ENCODE measurements at places on chromosomes 6 and 20.
A peak's percentile ranks its signal among the peaks of the same experiment; 100 is the strongest.

GRCh38 chr6:135673501-135674309 is 176.2 kb upstream of the AHI1 start:
- DNase-seq: no peak

GRCh38 chr6:74578339-74578738 is 627.5 kb downstream of the COL12A1 start:
- DNase-seq: no peak

- peak; percentile 70 for DNase-seq
Measured at GRCh38 chr6:34021554-34022190, 124.2 kb downstream of the GRM4 start.

- DNase-seq: no peak
Measured at GRCh38 chr6:35907750-35908149, 13.1 kb downstream of the SRPK1 start.

GRCh38 chr6:7914311-7914710 is 3.7 kb upstream of the TXNDC5 start:
- no peak for DNase-seq

GRCh38 chr6:160192840-160193239 is 65.8 kb downstream of the SLC22A2 start:
- DNase-seq: no peak

DNA sequence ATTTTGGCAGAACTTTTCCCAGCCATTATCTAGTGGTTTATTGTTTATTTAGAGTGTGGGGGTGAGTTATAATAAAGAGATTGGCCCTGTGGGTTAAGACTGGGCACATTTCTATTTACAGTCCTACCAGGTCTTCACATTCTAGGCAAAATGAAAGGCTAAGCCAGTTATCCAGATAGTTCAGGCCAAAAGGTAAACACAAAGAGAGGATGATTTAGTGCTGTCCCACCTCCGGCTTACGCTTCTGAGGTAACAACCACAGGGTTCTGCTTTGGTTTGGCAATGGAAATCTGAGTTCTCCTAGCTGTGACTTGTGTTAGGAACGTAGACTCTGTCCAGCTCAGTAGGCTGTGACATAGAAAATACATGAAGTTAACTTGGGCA is 50.3 kb upstream of the PTPRK start:
- DNase-seq: no peak

GRCh38 chr6:42424906-42425474 is 26.7 kb downstream of the TRERF1 start:
- no peak for DNase-seq

- DNase-seq: peak; percentile 84
Measured at GRCh38 chr6:80331522-80331921, 225.1 kb downstream of the BCKDHB start.

GRCh38 chr6:112957536-112957916 is 610.4 kb downstream of the RFPL4B start:
- DNase-seq: no peak

GRCh38 chr6:18323935-18324705 is 59.8 kb upstream of the DEK start:
- DNase-seq: peak; percentile 72

- peak; percentile 27 for DNase-seq
Measured at GRCh38 chr20:14360416-14360815, 23.0 kb upstream of the FLRT3 start.

GRCh38 chr6:35718911-35719381 is 17.9 kb upstream of the ARMC12 start:
- no peak for DNase-seq

DNA sequence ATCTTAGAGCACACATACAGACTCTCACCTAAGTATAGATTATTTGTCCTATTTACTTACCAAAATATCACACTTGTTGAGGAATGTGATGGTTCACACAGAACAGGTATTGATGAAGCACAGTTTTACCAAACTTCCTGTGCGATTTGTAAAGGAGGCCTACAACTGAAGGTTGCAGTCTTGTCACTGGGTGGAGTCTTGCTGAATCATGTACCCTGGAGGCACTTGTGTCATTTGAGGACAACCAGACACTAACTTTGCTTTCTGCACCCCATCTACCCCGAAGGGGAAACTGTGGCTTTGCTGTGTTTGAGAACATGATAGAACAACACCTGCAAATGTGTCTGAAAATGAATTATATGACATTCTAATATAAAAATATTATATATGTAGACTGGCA is 32.4 kb upstream of the HINT3 start:
- DNase-seq: no peak

DNA sequence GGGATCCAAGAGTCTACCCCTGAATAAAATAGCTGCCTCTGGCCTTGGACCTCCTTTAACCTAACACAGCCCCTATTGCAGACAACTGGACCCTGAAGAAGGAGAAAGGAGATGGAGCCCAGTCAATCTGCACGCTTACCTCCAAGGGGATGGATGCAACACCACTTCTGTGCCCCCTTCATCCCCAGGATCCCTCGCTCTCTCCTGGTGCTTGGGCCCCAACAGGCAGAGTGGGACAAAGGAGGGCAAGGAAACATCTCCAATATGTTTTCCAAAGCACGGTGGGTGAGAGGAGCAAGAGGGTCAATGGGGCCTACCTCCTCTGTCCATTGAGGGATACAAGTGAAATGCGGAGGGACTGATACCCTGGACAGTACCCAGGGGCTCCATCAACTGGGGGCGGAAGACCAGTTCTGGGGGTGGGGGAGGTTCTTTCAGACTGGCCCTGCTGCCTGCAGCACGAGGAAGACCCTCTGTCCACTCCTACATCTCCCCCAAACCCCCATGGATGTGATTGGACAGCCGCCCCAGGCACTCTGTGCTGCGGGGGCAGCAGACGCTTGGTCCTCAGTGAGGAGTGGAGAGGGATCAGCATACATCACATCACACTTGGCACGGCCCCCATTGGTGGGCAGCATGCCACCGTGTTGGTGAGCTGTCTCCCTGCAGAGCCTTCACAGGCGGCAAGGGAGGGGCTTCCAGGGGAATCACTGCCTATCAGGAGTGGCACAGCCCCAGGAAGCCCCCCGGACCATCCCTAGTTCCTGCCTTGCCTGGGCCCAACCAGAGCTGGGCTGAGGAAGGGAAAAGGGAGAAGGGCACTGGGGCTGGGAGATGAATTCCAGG is 70.6 kb downstream of the MRPL14 start:
- DNase-seq: no peak

DNA sequence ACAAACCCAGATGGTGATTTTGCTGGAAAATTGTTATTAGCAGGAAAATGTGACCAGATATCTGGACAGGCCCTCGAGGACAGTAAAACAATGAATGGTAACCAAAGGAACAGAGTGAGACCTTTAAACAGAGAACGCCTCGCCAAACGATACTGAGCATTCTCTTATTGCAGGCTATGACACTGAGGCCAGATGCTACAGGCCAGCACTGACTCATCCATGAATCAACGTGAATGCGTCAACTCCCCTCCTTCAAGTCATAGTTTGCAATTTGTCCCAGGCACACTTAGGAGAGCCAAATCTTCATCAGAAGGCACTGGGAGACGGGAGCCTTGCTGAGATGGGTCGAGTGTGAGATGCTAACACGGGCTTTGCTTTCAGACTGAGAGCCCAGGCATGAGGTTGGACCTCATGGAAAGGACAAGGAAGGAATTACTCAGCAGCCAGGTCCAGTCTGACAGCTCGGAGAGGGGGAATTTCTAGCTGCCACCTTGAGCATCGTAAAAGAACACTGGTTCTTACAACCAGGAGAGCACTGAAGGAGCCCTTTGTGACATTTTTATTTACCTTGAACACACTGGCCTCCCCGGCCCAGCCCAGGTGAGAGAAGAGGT is 60.7 kb downstream of the BMP7 start:
- no peak for DNase-seq

GRCh38 chr6:2990248-2990931 is 9.3 kb upstream of the NQO2 start:
- no peak for DNase-seq

- no peak for DNase-seq
Measured at GRCh38 chr20:37651932-37652331, 41.9 kb upstream of the CTNNBL1 start.

DNA sequence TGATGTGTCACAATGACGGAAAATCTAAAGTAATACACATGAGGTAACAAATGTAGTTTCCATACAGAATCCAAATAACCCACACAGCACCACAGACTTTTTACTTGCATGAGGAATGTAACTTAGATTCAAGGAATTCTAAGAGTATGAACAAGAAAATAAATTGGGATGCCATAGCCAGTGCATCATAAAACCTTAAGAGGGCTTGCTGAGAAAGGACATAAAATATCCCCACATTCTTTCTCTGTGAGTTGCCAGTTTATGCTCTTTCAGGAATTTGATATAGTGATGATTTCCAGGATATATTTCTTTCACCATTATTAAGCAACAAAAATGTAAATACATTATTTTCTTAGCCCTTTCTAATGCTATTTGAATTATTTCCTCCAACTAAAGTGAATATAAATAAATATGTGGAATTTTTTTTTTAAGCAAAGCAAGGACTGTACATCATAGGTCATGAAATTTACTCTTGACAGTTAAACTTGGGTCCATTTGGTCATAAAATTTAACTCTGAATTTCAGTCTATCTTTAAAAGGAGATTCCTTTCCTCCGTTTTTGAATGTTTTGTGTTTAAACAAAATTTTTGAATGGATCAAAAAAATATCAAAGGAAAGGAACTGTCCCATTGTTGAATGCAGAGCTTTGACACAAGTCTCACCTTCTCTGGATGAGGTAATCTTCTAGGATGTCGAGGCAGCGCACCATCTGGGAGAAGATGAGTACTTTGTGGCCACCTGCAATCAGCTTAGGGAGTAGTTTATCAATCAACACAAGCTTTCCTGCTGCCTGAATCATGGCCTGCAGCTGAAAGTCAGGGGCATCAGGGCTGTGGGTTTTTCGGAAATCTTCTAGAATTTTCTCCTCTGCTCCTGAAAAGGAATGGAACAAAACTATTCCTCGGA is 116.3 kb upstream of the EMILIN3 start:
- DNase-seq: no peak

- DNase-seq: no peak
Measured at GRCh38 chr6:112049026-112049799, 4.7 kb upstream of the CCN6 start.

GRCh38 chr20:48722002-48722731 is 105.6 kb downstream of the PREX1 start:
- no peak for DNase-seq

DNA sequence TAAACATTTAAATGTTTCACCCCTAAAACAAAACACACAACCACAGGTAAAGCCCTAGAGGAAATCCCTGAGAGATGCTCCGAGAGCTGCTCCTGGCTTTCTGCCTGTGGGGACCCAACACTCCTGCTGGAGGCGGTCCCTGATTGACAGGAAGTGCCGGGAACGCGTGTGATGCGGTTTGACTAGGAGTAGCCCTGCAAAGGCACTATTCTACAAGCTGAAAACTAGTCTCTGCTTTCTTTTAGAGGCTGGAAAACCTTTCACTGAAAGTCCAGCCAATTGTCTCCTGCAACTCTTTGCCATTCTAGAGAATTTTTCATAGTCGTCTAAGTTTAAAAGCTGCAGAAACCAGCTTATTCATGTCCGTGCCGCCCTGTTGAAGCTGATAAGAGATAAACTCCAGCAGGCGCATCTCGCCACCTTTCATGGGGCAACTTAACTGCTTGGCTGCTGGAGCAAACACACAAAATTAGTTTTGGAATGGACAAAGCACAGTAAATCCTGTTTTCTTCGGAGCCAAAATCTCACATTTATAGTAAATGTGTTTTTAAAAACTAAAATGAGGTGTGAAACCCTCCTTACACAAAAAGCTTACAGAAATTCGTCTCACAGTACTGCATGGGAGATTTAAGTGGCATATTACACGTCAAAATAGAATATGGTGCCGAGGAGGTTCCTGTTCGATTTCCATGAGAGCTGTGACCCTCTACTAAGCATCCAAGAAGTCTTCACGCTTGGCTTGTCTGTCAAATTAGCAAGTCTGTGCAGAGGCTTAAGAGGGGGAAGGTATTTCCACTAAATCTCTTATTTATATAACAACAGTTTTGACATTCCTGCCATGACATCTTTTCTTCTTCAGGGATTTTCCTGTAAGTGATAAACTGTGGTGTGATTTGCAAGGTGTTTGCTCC is 46.9 kb downstream of the DACT2 start:
- no peak for DNase-seq

DNA sequence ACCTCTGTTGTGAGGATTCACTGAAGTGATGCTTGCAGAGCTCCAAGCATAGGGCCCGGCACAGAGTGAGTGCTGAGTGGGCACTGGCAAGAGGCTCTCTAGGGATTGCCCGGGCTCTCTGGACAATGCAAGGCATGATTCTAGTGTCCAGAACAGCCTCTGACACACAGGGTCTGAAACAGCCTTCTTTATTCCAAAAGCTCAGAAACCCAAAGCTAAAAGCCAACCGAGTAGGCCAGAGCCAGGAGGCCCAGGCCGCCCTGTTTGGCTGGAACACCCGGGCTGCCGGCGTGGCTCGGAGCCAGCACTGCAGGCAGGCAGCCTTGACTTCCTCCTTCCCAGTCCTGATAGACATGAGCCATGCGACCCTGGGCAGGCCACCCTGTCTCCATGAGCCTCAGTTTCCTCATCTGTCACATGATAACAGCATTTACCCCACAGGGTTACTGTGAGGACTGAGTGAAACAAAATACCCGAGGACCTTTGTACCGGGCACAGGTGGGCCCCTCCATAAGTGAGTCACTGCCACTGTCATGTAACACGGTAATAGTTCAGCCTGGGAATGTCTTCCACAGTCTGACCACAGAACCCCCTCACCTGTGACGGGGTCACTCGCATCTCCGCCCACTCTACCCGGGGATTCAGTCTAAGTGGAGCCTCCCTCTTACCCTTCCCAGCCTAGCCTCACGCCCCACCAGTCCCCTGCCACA is 51.5 kb downstream of the PTPRT start:
- DNase-seq: no peak

DNA sequence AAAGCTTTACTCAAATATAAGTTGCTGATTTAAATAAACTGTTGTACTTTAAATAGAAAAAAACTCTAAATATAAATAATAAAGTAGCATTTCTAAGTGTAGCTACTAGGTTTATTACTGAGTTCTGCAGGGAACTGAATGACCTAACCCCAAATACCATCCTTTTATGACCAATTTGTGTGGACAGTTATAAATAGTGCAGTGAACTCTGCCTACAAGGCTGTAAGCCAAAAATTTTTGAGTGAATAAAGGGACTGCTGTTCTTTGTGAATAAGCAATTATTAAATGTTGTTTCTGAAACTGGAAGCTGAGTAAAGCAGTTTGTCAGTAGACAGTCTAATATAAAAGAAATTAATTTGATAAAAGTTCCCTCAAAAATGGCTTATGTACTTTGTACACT is 90.8 kb upstream of the ELOVL5 start:
- DNase-seq: no peak

GRCh38 chr6:96943555-96944215 is 19.2 kb downstream of the KLHL32 start:
- DNase-seq: peak; percentile 79

GRCh38 chr6:30885999-30886896 is 1.9 kb downstream of the DDR1 start:
- DNase-seq: peak; percentile 89

DNA sequence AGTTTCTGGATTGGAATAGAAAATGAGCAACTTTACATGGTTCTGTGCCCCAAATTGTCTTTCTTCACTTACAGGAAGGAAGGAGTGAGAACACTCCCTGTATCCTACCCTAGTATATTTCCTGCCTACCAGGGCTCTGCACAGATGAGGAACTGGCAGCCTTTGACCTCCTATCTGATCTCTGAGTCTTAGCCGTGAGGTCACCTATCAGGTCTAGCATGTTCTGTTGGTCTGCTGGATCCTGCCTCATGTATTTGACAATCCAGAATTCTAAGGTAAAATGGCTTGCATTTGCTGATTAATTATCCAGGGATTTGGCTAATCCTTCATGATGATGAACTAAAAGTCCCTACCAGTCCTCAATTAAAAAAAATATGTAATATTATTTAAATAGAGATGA is 35.0 kb upstream of the TRAM2 start:
- DNase-seq: no peak

Measured in NCI-H2171 treated with DMSO at 0.1 percent for 48 hours (cell line).